ENCODE measurements at places on chromosomes 3 and 15.

- DNase-seq, result no peak
Observed at GRCh38 chr3:58633157-58633865, 33.3 kb downstream of the FAM3D start.

GRCh38 chr3:60553144-60553543 lies 698.1 kb downstream of the FHIT start:
- no peak for DNase-seq

DNA sequence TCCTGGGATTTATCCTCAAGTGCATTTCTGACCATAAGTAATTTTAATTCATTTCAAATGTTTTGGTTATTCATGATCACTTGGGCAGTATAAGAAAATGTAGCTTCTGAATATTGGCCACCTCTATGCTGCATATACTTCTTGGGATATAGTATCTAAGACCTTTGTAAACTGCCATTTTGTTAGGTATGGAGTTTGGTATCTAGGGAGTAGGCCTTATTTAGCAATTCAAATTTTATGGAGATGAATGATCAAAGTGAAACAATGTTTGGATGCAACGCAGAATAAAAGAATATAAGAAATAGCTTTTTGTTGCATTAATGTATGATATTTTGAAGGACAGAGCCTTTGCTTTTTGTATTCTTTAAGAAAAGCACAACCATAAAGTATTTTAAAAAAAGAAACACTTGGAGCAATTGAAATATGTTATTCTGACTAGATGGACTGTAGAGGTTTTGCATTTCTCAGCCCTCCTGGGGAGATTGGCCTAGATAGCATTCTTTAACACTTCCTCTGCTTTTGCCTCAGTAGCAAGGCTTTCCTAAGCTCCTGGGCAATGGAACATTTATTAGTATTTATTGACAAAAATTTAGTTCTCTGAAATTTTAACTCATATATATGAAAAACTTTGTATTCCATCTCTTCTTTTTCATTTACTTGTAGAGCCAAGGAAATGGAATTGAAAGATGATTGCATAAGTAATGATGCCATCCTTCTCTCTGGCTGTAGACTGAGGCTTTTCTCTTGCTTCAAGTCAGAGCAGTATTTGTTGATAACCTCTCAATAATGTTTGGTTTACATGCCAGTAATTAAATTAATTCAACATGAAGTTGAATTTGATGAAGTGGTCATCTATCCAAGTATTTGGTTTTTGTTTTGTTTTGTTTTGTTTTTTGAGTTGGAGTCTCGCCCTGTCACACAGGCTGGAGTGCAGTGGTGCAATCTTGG lies 61.8 kb upstream of the UTS2B start:
- no peak for DNase-seq

- no peak for DNase-seq
Observed at GRCh38 chr3:189157232-189158007, 14.4 kb upstream of the TPRG1 start.

DNA sequence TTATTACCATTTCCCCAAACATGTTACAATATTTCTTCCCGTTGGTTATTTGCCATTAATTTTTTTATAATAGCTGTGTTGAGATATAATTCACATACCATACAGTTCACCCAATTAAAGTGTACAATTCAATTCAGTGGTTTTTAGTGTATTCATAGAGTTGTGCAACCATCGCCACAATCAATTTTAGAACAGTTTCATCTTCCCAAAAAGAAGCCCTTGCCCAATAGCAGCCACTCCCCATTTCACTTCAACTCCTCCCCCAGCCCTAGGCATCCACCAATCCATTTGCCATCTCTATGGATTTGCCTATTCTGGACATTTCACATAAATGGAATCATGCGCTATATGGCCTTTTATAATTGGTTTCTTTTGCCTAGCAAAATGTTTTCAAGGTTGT lies 225.1 kb downstream of the EPHB1 start:
- DNase-seq, result no peak

DNA sequence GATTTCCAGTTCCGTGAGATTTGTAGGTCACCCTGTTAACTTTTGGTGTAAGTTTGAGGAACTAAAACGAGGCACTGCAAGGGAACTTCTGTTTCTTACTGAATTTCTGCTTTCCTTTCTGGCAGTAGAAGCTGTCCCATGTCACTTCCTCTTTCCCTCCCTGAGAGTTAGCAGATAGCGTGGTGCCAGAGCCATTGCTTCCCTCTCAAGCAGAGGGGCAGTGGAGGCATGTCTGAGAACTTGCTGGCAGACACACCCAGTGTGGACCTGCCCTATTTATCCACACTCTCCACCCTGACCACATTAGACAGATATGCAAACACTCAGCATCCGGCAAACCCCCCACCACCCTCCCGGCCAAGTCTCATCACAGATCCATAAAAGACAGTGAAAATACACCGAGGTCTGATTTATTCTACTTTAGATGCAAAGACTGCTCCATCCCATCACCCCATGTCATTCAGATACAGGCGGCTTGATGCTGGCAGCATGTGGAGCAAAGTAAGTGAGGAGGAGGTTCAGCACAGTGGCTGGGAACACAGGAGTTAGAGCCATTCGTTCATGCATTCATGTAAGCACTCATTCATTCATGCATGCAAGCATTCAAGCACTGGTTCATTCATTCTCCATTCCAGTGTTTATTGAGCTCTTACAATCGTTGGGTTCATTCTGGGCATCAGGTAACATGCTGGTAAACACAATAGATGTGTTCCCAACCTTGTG lies 324.7 kb downstream of the SHQ1 start:
- no peak for DNase-seq

GRCh38 chr3:156576651-156577348 lies 21.9 kb upstream of the SSR3 start:
- DNase-seq, result no peak

DNA sequence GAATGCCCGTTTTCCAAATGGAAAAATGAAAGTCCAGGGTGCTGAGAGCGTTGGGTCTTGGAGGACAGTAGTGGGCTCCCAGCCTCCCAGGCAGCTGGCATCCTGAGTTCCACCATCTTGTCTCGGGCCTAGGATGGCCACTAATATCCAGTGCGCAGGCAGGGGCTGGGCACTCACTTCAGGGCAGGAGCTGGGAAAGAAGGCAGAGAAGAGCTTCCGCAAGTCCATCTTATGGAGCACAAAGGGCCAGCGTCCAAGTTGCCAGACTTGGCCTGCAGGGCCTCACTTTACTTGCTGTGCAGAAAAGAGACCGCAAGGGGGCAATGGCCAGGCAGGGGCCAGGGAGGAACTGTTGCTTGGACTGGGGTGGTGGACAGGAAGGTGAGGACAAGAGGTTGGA lies 46.1 kb downstream of the IQSEC1 start:
- DNase-seq, result no peak

DNA sequence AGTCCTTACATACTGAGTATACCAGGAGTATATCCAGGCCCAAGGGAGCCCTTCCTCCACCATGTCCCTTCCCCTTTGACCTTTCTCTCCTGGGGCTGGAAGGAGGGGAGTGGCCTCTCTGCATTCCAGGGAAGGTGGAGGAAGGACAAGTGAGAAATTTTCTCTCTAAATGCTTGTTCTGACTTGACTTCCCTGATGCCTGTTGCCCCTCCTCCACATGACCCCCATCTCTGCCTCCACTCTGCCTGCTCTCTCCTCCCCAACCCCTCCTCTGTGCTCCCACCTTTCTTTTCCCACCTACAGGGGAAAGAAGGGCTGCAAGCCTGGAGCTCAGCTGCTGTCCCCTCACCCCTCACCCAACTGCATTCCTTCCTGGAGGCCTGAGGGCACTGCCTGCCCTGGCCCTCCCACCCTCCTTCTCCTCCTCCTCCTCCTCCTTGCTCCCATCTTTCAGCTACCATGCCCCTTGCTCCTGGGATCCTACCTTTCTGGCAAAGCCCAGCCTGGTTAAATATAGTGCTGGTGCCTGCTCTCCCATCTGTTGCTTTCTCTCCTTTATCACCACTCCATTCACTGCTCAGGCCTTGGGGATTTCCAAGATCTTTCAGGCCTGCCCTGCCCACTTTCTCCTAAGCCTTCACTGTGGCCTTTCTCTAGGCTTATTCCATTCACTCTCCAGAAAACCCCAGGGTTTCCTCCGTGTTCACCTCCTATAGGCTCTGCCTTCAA lies 8.5 kb upstream of the DAG1 start:
- DNase-seq, result no peak

GRCh38 chr15:80173022-80173759 lies 20.4 kb downstream of the FAH start:
- DNase-seq, result no peak

DNA sequence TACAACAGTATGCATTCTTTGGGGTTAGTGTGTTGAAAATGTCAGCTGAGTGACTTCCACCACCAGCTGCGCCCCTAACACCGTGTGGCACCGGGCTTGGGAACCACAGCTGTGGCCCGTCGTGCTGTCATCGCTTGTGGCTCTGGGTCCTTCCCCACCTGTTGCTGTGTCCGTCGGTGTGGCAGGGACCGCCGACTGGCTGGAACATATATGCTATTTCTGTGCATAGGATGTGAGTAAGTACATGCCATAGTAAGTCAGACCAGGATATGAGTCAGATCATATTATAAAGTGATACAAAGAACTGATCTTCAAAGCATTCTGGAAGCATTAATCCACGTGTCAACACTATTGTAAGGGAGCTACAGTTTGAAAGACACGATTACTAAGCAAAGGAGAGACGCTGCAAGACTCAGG lies 31.9 kb downstream of the EHD4 start:
- DNase-seq, result no peak

DNA sequence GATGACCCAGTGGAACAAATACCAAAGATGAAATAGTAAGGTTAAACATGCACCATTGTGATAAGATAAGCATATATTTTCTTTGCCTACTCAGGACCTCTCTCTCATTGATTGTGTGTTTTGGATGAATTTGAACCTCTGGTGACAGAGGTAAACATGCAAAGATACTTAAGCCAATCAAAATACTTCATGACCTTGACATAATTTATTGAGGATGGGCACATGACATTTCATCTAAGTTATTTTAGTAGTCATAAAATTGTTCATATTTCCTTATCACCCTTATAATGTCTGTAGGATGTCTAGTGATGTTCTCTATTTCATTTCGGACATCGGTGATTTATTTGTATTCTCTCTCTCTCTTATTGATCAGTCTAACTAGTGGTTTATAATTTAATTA lies 88.3 kb upstream of the WDR72 start:
- DNase-seq, result no peak

DNA sequence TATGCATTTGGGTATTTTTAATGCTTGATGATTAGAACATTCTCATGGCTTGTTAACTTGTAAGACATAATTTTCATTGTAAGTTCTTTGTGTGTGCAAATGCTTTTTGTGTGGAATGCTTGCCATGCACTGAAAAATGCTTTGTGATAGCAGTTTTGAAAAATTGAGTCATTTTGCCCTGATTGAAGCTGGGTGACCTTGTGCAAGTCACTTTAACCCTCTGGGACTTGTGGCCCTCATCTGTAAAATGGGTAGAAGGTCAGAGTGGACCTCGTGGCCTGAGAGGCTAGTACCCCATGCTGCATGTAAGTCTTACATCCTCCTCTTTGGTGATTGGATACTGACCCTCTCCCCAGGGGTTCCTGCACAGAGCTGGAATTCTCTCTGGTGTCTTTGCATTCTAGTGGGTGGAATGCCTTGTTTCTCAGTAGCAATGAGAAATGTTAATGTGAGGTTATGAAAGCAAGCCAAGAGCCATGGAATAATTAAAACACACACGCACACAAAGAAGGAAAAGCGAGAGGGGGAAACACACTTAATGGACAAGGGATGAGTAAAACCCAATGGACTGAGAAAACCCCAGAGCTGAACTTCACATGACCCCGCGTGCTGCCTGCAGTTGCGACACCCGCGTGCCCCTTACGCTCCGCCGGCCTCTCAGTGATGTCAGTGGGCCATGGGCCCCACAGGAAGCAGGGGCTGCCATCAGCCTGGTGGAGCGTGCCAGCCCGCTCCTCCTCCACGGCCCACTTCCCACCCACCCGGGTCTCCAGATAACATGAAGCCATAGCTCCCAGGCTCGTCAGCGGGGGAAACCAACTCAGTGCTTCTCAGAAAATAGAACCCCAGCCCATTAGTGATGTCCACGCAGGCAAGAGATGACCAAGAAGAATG lies 44.0 kb downstream of the SMAD3 start:
- DNase-seq, result no peak

- no peak for DNase-seq
Observed at GRCh38 chr3:62277450-62277849, 95.9 kb downstream of the FEZF2 start.

DNA sequence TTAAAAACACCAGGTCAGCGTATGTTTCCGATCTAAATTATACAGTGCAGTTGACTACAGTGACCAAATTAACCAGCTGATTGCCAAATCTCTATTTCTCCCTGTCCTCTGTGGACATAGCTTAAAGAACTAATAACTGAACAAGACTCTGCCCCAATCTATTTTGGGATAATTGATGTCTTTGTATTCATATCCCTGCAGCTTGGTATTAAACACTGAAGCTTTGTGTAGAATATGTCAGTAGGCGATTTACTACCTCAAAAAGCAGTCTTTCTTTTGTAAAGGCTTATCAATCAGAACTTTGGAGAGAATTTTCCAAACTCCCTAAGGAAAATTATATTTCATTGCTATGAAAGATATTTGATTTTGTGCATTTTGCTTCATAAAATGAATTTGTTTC lies 258.2 kb downstream of the SOX2 start:
- DNase-seq, result no peak

DNA sequence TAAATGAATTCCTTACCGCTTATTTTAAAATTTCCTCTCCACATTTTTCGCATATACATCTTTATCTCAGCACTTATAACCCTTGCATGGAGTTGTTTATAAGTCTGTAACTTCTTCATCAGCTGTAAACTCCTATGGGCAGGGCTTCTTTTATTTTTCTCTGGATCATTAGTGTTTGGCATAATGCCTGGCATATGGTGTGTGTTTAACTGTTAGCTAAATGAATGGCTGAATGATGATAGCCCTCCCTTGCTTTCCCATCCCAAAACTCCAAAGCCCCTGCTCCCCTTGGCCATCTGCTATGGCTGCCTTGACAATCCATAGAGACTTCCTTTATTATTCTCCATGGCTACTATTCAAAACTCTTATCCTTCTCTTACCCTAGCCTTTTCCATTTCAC lies 48.1 kb upstream of the SEMA6D start:
- no peak for DNase-seq

- no peak for DNase-seq
Observed at GRCh38 chr15:81190922-81191507, 5.7 kb upstream of the IL16 start.

DNA sequence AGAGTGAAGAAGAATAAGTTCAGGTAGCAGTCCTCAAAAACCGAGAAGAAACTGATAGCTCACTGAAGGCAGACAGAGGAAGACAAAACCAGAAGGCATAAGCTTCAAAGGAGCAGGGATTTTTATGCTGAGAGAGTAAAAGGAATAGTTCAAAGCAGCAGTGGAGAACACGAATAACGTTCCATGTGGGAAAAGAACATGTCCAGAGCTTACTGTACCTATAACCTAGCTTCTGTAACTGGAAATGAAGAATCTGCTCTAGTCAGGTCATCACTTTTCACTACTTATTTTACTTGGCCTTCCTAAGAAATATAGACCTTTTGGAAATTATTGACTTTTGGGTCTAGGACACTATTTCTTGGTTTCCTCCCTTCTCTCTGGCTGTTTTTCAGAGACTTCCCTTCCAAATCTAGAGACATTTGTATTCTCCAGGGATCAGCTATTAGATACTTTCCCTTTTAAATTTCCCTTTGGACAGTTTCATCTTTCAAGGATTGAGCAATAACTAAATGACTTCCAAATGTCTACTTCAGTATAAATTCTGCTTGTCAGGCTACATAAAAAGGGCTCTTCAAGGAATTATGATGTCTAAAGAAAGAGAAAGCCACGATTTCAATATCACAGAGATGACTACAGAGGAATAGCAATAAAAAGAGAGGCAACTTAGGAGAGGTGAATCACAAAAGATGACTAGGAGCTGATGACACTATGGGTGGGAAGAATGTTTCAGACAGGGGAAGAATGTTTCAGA lies 46.7 kb downstream of the UBE3A start:
- DNase-seq, result no peak

Data from NCI-H1417 treated with DMSO at 0.1 percent for 48 hours (cell line).